NCI-H69 (cell line): ENCODE measurements at places on chromosomes 1 and 21.
A peak's percentile ranks its signal among the peaks of the same experiment; 100 is the strongest.

DNA sequence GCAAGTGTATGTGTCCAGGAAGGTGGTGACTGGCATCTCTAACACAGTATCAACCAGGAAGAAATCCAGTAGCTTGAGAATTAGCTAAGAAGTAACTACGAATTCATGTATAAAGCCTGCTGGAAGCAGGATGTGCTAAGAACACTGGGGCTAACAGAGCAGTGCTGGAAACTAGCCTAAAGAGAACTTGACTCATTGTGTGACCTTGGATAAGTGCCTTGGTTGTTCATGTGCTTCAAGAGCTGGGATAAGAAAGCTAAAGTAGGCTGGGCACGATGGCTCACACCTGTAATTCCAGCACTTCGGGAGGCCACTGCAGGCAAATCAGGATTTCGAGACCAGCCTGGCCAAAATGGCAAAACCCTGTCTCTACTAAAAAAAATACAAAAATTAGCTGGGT, 186.9 kb downstream of the RRAGC start:
- no peak for DNase-seq

- no peak for DNase-seq
These were observed 421.5 kb upstream of the USP24 start for GRCh38 chr1:55636696-55637095.

GRCh38 chr1:78383923-78384322, 106.9 kb upstream of the PTGFR start:
- no peak for DNase-seq

GRCh38 chr1:17236779-17237560, 11.9 kb upstream of the PADI3 start:
- peak; percentile 85 for DNase-seq

- peak; percentile 83 for DNase-seq
These were observed 2.2 kb downstream of the PAQR6 start for GRCh38 chr1:156245451-156246232.

- DNase-seq = peak; percentile 81
These were observed 10.0 kb upstream of the ARHGAP29 start for GRCh38 chr1:94247138-94248094.

- DNase-seq = no peak
These were observed 234.9 kb downstream of the RHOU start for GRCh38 chr1:228969953-228970800.

GRCh38 chr1:110606657-110607535, 738 bp upstream of the KCNA2 start:
- DNase-seq = peak; percentile 56

DNA sequence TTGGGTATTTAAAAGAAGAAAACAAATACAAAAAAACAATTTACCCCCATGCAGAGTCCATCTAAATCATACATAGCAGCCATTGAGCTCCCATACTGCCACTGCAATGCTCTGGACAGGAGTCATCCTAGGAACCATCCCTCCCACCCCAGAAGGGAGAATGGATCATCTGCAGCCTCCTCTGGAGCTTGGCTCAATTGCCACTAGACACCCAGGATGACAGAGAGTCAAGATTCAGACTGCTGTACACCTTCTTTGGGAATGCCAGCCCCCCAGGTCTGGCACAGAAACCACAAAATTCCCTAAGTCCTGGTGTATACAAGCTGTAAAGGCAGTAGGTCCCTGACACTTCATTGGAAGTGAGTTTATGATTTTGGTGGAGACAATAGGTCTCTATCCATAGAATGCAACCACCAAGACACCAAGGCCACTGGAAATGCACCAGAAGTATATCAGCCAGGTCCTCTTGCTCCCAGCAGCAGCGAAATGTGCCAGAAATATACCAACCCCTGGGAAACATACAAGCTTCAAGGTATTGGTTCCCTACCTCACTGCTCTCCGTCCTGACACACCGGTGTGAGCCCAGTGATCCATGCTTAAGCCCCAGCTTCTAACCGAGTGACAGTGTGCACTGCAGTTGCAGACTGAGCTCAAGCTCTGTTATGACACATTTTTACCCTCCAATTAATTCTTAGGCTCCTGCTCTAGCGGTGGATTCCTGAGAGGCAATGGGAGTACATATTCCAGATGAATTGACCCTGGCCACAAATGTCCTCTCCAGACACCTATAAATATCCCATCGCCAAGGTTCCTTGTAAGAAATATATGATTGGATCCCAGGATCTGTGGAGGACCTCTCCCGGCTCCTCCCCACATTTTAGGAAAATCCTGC, 4.4 kb downstream of the TAL1 start:
- no peak for DNase-seq

DNA sequence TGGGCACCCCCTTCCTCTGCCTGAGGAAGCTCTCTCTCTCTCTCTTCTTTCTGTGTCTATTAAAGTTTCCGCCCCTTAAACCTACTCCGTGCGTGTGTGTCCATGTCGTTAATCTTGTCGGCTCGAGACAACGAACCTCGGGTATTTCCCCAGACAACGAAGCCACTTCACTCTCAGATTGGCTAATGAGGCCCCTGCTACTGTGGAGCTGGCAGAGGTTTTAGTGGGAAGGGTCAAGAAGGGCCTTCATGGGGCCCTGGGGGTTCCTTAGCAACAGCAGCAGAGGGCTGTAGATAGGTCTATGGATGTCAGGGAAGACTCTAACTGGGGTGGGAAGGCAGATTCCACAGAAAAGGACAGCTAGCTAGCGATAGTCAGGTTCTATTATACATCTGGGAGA, 239.8 kb upstream of the RAB4A start:
- peak; percentile 66 for DNase-seq

GRCh38 chr21:26522704-26523103, 50.4 kb downstream of the CYYR1 start:
- DNase-seq = no peak

- no peak for DNase-seq
These were observed 30.0 kb downstream of the PRRC2C start for GRCh38 chr1:171515299-171515698.

- DNase-seq = no peak
These were observed 71.4 kb downstream of the CDC7 start for GRCh38 chr1:91572044-91572443.

DNA sequence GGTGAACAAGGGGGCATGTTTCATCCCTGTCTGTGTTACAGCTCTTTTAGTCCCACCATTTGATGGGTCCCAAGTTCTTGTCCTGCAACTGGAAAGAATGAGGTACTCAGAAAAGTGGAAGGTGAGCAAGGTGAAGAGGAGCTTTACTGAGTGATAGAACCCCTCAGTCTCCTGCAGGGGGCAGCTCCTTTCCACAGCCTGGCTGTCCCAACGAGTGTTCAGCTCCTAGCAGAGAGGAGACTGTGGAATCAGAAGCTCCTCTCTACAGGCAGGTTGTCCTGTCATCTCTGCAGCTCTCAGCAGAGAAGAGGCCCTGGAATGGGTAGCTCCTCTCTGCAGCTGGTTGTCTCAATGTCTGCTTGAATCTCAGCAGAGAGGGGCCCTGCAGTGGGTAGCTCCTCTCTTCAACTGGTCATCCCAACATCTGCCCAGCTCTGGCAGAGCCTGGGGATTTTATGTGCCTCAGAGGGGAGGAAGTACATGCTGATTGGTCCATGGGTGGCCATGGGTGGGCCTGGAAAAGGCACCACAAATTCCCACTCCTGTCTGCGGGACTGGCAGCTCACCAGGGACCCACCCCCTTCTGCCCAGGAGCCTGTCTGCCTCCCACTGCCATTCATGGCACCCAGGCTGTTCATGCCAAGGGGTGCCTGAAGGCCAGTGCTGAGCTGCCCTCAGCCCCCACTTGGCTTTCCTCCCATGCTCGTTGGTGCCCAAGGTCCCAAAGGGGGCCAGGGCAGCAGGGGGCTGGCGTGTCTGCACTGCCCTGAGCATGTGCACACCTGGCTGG, 25.7 kb downstream of the LDLRAD1 start:
- DNase-seq = no peak

- no peak for DNase-seq
These were observed 44.1 kb upstream of the ZSWIM5 start for GRCh38 chr1:45250544-45250943.

- no peak for DNase-seq
These were observed 399.5 kb downstream of the MATN1 start for GRCh38 chr1:30323841-30324240.

- DNase-seq = no peak
These were observed 21.9 kb upstream of the LBR start for GRCh38 chr1:225449774-225450173.

- no peak for DNase-seq
These were observed 47.6 kb downstream of the SPSB1 start for GRCh38 chr1:9340172-9340854.

- no peak for DNase-seq
These were observed 14.0 kb downstream of the PKNOX1 start for GRCh38 chr21:42988236-42988965.

GRCh38 chr1:37691497-37692077, 729 bp upstream of the CDCA8 start:
- DNase-seq = peak; percentile 45

DNA sequence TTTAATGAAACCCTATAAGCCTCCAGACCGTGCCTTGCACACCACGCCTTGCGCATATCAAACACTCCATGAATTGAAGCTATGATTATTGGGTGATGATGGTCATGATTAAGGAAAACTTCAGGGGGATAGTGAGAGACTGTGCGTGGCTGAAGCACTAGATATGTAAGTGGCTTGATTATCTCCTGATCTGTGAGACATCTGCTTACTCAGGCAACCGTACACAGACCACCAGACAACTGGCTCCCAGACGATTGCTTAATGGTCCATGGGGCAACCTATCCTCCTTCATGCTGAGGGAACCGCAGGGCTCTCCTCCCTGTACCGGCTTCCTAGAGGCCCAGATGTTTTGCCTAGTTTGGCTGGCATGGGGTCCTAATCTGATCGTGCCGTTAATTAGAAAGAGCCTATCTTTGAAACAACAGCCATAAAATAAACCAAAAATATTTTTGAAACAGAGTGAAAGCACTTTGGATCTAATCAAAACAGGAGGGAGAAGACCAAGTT, 51.6 kb downstream of the IRF2BP2 start:
- peak; percentile 36 for DNase-seq

DNA sequence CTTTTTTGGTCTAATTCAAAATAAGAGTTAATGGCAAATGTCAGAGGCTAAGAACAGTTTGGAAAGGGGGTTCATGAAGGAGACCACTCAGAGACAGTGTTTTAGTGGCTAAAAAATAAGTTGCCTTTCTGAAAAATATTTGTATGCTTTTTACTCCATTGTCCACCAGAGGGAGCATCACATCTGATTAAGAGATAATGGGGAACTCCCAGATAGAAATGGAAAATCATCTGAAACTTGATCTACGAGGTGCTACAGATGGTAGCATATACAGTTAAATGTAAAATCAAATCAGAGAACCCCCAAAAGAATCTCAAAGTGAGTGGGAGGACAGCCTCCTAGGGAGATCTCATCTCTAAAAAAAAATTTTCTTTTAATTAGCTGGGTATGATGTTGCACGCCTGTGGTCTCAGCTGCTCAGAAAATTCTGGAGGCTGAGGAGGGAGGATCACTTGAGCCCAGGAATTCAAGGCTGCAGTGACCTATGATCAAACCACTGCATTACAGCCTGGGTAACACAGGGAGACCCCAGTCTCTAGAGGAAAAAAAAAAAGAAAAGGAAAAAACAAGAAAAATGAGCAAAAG, 9.7 kb downstream of the SMYD3 start:
- peak; percentile 83 for DNase-seq

GRCh38 chr1:21931171-21932093, 5.7 kb downstream of the HSPG2 start:
- DNase-seq = no peak

- DNase-seq = no peak
These were observed 2.4 kb upstream of the IFNLR1 start for GRCh38 chr1:24189528-24189927.

DNA sequence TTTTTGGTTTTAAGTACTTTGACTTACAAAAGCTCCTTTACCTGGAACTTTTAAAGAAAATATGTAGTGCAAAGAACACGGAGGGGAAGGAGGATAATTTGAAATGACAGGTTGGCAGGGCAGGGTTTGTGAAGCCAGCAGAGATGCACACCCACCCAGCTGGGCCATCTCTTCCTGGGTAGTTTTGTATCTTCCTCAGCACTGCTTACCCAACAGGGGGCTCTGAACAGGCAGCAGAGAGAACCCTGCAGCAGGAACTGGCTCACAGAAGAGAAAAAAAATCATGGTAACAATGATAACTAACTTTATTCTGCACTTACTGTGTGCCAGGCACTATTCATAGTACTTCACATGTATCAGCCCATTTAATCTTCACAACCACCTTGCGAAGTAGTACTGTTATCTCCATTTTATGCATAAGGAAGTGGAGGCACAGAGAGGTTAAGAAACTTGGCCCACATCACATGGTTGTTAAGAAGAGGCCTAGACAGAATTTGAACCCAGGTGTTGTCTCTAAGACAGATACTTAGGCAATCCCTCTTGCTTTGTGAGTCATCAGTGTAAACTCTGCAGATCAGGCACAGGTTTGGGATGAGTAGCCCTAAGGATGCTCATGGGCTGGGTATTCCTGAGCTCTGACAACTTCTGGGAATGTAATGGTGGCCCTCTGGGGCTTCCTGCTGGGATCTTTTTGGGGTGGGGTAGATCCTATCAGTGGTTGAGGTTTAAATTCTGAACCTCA, 60.8 kb downstream of the ELK4 start:
- peak; percentile 15 for DNase-seq

GRCh38 chr1:58782178-58783089, 1.4 kb downstream of the JUN start:
- DNase-seq = peak; percentile 71

- peak; percentile 74 for DNase-seq
These were observed 503 bp upstream of the PIGM start for GRCh38 chr1:160032165-160032820.

- peak; percentile 60 for DNase-seq
These were observed 4.5 kb downstream of the GUCA2B start for GRCh38 chr1:42157667-42158066.

DNA sequence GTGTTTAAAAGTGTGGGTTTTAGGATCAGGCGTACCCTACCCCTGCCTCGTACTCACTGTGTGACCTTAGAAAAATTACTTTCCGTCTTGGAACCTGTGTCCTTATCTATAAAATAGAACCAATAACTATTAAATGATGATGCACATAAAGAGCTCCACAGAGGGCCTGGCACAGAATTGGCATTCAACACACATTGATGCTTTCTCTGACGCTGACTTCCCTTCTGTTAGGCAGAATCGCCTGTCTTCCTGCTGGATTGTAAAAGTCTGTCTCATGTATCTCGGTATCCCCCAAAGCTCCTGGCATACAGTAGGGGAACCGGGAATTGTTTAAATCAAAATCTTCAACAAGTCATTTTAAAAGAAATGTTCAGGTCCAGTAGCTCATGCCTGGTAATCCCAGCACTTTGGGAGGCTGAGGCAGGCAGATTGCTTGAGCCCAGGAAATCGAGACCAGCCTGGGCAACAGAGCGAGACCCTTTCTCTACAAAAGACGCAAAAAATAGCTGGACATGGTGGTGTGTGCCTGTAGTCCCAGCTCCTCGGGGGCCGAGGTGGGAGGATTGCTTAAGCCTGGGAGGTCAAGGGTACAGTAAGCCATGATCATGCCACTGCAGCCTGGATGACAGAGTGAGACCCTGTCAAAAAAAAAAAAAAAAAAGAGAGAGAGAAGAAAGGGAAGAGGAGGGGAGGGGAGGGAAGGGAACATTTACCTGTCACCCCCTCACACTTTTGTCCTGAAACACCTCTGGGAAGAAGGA, 41.3 kb upstream of the FHAD1 start:
- DNase-seq = no peak
